ENCODE measurements at places on chromosomes 16 and 17.

DNA sequence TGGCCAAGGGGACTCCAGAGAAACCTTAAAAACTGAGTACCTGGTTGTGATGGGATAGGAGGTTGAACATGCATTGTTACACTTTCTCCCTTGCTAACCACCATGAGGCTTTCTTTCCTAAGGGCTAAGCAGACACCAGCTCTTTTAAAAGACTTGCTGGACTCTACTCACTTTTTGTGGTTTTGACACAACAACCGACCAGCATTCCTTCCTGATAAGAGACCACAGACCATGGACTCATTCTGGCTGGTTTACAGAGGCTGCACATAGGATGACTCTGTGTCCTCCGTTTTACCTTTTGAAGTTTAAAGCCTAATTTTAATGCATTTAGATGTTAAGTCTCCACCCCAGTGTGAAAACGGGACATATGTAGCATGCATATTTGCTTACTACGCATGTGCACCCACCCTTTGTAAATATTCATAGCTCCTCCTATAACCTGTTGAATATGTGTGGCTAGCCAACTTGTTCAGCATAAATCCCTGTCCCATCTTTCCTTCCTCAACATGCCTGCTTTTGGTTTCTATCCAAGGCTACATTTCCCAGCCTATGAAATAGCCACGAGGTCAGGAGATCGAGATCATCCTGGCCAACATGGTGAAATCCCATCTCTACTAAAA, 475.9 kb downstream of the GRIN2A start:
- H3K4me1 ChIP-seq: no peaks in the 10 kb centered on the region
- no peaks in the 10 kb centered on the region for H3K36me3 ChIP-seq
- H3K27me3 ChIP-seq: no peaks in the 10 kb centered on the region
- no peak overlapping the region for H3K27ac ChIP-seq

- no peaks in the 10 kb centered on the region for H3K27me3 ChIP-seq
- DNase-seq: no peak
- H3K36me3 ChIP-seq: no peaks in the 10 kb centered on the region
- no peak overlapping the region for H3K4me3 ChIP-seq
- no peak overlapping the region for H3K27ac ChIP-seq
- no peaks in the 10 kb centered on the region for H3K4me1 ChIP-seq
Observed at GRCh38 chr17:63317166-63317840, 128.8 kb downstream of the CYB561 start.

GRCh38 chr17:71379512-71379911, 741.3 kb upstream of the SOX9 start:
- H3K27me3 ChIP-seq: no peaks in the 10 kb centered on the region
- H3K4me1 ChIP-seq: no peaks in the 10 kb centered on the region
- no peak for DNase-seq
- H3K4me3 ChIP-seq: no peak overlapping the region
- H3K36me3 ChIP-seq: no peaks in the 10 kb centered on the region
- no peak overlapping the region for H3K27ac ChIP-seq

GRCh38 chr16:67528222-67528869, at the start of gene RIPOR1:
TSS of gene RIPOR1 (plus strand) at chr16:67528829. CDS start at chr16:67538447, 9,618 bp downstream.
- H3K27me3 ChIP-seq: peaks cover 57% of the 10 kb centered on the region
- H3K36me3 ChIP-seq: no peaks in the 10 kb centered on the region
- peak within 1 kb of the TSS; percentile 46 for H3K4me3 ChIP-seq
- no peak within 1 kb of the TSS for H3K27ac ChIP-seq
- no peaks in the 10 kb centered on the region for H3K4me1 ChIP-seq

GRCh38 chr16:83475108-83475507, 332.7 kb upstream of the HSBP1 start:
- H3K27ac ChIP-seq: no peak overlapping the region
- no peaks in the 10 kb centered on the region for H3K36me3 ChIP-seq
- no peaks in the 10 kb centered on the region for H3K4me1 ChIP-seq
- DNase-seq: no peak

DNA sequence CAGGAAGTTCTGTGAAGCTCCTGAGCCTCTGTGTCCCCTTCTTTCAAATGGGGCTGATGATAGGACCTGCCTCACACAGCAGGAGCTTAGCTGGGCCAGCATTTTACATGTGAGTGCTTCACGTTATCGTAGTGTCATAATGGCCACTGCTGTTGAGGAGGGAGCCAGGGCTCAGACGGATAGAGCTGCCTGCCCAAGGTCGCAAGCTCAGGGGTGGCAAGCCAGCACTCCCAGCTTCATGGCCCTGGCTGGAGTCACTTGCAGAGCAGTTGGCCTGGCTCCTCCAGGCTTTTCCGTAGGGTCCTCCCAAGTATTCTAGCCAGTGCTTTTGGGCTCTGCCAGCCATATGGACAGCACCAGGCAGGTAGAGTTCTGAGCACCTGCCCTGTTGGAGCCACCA, 115.1 kb downstream of the SOCS1 start:
- H3K4me1 ChIP-seq: no peaks in the 10 kb centered on the region
- no peaks in the 10 kb centered on the region for H3K36me3 ChIP-seq
- no peak for DNase-seq

GRCh38 chr17:73947281-73947965, 256.1 kb upstream of the RPL38 start:
- no peak overlapping the region for H3K4me3 ChIP-seq
- no peaks in the 10 kb centered on the region for H3K27me3 ChIP-seq
- no peaks in the 10 kb centered on the region for H3K4me1 ChIP-seq
- DNase-seq: no peak

Data from iPS DF 6.9 (cell line).